ENCODE measurements at places on chromosomes 11 and 22.

DNA sequence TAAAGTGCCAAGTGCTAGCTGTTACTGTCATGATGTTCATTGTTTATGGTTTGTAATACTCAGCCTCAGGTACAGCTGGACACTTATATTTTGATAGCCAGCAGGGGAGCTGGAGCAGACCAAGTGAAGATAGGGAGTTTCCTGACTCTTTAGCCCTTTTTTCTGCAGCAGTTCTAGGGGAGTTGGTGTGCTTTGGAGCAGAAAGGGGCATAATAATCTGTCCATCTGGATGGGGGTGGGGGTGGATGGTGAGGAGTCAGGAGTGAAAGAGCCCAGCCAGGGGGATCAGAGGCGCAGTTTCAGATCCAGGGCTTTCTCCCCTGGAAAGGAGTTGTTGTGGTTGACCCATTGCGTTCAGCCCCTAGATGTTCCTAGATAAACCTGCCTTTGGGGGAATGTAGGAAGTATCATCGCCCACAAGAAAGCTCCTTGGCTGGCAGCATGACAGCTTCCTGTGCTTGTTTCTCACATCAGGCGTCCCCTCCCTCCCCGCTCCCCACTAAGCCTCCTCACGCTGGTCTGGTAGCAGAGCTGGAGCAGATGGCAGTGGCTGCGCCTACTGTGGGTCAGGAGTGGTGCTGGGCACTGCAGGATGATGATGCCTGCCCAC lies 41.9 kb downstream of the MED15 start:
- DNase-seq = no peak

DNA sequence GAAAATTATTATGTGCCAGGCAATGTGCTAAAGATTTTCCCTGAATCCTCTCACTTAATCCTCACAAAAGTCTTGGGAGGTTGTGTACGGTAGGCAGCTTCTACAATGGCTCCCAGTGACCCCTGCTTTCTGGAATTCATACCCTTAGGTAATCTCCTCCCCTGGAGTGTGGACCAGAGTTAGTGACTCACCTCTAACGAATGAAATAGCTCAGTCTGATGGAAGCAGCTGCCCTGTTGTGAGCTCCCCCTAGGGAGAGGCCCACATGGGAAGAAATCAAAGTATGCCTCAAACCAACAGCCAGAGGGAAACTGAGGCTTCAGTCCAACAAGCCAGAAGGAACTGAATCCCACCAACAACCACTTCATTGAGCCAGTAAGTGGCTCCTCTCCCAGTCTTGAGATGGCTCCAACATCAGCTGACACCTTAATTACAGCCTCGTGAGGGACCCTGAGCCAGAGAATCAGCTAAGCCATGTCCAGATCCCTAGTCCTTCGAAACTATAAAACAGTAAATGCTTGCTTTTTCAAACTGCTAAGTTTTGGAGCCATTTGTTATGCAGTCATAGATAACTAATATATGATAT lies 98.9 kb upstream of the ISX start:
- DNase-seq = no peak

DNA sequence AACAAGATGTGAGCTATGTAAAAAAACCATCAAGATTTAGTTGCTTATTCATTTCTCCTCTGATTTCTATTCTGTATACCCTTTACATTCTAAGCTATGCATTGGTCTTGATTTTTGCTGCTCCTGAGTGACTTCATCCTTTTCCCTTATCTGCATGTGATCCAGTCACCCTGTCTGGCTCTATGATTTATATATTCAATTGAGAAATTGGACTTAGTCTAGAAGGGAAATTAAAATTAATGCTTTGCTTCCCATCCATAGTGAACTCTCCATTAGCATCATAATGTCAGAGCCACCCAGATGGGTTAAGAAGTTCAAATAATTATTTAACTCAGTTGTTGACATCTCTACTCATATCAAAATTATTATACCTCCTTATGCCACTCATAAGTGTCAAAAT lies 5.0 kb downstream of the JRKL start:
- no peak for DNase-seq

GRCh38 chr11:3202759-3203158 lies 15.9 kb downstream of the MRGPRG start:
- DNase-seq = no peak

GRCh38 chr11:14124350-14124749 lies 161.8 kb downstream of the SPON1 start:
- no peak for DNase-seq

DNA sequence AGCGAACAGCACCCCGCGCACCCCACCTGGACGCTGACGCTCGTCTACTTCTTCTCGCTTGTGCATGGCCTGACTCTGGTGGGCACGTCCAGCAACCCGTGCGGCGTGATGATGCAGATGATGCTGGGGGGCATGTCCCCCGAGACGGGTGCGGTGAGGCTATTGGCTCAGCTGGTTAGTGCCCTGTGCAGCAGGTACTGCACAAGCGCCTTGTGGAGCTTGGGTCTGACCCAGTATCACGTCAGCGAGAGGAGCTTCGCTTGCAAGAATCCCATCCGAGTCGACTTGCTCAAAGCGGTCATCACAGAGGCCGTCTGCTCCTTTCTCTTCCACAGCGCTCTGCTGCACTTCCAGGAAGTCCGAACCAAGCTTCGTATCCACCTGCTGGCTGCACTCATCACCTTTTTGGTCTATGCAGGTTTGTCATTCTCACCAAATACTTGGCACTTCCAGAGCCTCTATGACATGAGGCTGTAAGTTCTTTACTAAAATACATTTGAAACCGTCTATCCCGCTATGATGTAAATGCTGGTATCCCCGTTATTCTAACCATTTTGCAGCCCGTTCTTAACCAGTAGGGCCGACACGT lies 535 bp downstream of the AQP11 start:
- DNase-seq = no peak

- peak; percentile 20 for DNase-seq
These were observed 11.1 kb upstream of the TPBGL start for GRCh38 chr11:75229466-75229865.

GRCh38 chr11:129346916-129347315 lies 28.7 kb upstream of the BARX2 start:
- no peak for DNase-seq

GRCh38 chr11:1478011-1478410 lies 8.6 kb downstream of the MOB2 start:
- DNase-seq = no peak

GRCh38 chr22:49212466-49212865 lies 615.2 kb downstream of the BRD1 start:
- peak; percentile 34 for DNase-seq

GRCh38 chr11:15493066-15493465 lies 378.3 kb downstream of the INSC start:
- DNase-seq = no peak

DNA sequence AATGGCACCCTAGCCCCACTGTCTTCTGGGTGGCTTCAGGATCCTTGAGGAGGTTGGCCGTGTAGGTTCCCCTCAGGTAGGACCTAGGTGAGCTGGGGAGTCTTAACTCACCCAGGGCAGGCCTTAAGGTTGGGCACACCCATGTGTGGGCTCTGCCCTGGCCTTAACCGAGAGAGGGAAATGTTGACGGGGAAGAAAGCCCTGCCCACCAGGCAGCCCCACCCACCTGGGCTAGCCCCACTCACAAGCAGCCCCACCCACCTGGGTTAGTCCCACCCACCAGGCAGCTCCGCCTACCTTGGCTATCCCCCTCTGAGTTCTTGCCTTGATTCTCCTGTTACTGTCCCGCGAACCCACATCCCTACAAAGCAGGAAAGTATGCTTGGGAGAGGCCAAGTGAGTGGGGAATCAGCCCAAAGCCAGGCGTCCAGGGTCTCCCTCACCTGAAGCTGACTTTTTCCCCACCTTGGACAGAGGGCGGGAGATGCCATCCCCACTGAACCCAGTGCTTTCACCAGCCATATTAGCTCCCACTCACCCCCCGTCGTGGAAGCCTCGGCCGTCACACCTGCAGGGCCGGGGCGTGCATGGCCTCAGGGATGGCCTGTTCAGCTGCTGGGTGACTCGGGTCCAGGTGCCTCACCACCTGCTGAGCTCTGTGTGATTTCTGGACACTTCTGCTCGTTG lies at the start of gene MYEOV:
TSS of gene MYEOV (plus strand) at position 337 of the 687 bp plus-strand sequence. CDS start 1,200 bp downstream, outside the sequence.
- no peak for DNase-seq

- no peak for DNase-seq
These were observed 496.4 kb downstream of the NTM start for GRCh38 chr11:131866535-131867400.

- DNase-seq = no peak
These were observed 253.7 kb upstream of the CHORDC1 start for GRCh38 chr11:90476442-90477007.

- no peak for DNase-seq
These were observed 17.2 kb upstream of the BMAL1 start for GRCh38 chr11:13260201-13260962.

DNA sequence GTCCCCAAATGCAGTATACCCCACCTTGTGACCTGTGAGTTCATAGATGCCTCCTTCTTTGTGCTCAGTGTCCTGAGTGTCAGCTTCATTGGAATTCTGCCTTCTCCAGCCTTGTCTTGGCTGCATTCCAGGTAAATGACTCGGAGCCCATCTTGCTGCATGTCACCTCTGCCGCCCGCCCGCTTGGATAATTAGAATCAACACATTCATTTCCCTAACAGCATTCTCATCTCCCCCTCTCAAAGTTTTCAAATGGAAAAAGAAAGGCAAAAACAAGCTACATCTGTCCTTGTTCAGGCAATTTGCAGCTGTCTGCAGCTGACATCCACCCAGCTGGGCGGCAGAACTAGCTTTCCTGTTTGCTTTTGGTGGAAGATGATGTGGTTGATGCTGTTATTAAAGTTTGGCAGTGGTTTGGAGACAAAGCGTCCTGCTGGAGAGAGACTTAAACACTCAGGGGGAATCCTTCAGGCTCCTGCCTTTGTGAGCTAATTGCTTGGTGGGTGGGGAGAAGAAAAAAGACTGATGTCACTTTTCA lies 198.8 kb upstream of the SEZ6L start:
- peak; percentile 67 for DNase-seq

DNA sequence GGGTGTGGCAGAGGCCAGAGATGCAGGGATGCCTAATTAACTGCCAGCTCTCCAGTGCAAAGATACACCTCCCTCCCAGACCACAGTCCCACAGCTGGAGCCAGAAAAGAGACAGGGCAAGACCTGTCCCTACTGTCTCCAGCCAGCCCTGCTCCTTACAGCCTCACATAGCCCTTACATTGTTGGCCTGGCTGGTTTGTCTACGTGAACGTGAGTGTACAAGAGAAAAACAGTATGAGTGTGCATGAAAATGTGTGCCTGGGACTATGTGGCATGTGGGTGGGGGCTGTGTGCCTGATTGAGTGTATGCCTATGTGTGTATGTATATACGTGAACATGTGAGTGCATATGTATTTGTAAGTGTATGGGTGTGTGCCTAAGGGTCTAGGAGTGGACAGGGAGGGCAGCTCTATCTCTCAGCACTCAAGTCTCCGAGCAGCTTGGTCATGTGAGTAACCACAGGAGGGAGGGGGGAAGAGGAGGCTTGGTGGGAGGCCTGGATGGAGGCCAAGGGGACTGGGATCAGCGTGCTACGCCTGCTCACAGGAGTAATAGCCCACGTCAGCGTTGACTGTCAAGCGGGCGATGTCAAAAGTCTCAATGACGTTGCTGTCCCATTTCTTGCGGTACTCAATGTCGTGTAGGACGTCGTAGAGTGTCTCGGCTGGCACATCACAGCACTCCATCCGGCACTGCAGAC lies 6.6 kb upstream of the ARAP1 start:
- no peak for DNase-seq

DNA sequence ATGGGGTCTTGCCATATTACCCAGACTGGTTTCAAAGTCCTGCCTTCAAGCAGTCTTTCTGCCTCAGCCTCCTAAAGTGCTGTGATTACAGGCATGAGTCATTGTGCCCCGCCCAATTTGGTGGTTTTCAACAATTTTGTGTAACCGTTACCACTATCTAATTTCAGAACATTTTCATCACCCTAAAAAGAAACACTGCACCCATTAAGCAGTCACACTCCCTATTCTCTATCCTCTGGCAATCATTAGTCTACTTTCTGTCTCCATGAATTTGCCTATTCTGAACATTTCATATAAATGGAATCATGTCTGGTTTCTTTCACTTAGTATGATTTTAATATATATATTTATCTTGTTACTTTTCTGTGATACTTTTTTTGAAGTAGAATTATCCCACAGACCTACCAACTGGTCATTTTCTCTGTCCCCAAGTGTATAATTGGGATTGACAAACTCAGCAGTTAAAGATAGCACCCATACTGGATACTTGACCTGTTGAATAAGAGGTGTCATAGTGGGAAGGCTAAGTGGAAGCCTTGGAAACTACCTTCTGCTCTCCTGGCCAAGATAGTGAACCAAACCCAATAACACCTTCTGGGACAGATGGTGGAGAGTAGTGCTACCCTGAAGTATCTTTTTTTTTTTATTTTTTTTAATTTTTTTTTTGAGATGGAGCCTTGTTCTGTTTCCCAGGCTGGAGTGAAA lies 64.8 kb downstream of the STIM1 start:
- DNase-seq = no peak

DNA sequence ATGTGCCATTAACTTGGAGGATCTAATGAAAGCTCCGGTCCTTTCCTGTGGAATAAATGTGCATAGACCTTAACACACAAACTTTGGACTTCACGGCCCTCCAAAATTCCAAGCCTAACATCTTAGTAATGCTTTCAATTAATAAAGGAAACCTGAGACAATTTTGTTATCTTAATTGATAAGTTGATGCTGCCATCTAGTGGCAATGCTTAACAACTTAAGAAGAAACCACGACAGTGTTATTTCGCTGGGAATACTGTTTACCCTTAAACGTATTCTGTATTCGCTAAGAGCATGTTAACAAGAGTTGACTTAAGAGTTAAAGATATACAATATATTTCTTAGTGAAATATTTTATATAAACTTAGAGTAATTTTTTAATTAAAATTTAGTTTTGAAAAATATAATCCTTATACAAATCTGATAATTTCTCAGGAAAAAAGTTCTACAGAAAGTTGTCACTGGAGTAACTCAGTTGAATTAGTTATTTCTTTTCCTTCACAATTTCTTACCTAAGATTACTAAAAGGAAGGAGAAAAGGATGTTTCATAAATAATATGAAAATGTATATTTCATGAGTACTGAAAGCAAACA lies 35.0 kb upstream of the OR9G4 start:
- no peak for DNase-seq

DNA sequence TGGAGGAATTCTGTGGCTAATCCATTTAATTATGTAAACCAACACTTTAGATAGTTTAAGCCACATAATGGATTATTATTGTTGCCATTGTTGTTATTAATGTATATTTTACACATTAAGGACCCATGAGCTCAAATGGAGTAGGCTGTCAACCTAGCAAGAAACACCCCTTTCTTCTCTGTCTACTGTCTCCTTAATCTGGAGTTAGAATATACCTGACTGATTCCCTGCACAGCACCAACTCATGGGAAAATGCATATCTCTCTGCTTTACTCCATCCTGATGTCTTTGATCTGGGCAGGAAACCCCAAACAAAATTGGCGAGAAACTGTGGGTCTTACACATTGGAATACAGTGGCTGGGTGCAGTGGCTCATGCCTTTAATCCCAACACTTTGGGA lies 24.0 kb upstream of the ME3 start:
- DNase-seq = no peak

All from left forelimb (tissue), 1 donor.